Activated naive CD4-positive, alpha-beta T cell (primary cell): ENCODE measurements at places on chromosomes 3 and 15.

GRCh38 chr3:182005701-182006100, 294.0 kb downstream of the SOX2 start:
- no peak for DNase-seq

- no peak for DNase-seq
Measured at GRCh38 chr3:125142420-125142778, 70.1 kb downstream of the SLC12A8 start.

DNA sequence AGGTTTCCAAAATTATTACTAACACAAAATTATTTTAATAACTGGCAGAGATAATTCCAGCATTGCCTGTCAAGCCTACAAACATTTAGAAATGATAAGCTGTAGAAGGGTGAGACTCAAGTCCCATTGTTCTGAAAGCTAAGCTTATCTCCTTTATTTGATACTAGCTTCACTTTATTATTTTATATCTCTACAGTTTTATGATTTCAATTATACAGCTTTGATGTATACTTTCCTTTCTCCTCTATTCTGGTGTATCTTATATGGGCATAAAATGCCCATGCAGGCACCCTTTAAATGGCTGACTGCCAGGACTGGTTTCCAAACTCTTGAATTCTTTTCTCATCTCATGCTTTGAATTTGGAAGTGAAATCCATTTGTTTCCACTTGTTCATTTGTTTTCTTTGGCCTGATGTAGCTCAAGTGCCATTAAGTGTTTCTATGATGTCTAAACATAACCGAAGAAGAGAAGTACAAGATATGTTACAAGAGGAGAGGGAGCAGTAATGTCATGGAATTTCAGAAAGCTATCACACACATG, 372.1 kb upstream of the ARHGEF26 start:
- no peak for DNase-seq

DNA sequence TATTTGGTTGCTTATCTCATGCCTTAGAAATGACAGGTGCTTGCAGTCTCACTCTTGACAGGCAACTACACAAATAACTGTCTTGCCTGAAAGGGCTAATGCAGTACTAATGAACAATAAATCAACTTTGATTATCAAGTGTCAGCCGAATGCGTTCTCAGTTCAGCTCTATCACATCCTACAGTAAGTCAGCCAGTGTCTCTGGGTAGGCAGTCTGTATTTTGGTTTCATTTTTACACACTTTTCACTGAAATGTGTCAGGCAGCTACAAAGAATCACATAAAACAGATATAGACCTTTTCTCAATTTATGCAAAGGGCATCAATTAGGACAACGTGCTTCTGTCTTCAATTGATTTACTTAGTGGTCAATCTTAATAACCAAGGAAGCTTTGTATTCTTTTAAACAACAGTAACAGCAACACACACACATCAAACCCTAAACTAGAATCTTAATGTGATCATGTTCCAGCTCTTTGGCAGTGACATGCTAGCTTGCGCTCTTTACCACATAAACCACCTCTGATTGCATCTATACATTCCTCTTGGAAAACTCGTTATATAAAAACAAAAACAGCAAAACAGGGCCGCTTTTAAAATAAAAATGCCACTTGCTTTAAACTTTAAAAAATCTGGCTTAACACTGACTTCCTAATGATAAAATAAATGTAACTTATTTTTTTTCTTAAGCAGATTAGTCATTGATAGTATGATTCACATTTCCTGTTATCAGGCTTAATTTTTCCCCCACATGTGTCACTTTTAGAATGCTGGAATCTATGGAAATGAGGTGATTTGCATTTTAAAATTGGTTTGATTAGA, 520.4 kb downstream of the FOXP1 start:
- no peak for DNase-seq

DNA sequence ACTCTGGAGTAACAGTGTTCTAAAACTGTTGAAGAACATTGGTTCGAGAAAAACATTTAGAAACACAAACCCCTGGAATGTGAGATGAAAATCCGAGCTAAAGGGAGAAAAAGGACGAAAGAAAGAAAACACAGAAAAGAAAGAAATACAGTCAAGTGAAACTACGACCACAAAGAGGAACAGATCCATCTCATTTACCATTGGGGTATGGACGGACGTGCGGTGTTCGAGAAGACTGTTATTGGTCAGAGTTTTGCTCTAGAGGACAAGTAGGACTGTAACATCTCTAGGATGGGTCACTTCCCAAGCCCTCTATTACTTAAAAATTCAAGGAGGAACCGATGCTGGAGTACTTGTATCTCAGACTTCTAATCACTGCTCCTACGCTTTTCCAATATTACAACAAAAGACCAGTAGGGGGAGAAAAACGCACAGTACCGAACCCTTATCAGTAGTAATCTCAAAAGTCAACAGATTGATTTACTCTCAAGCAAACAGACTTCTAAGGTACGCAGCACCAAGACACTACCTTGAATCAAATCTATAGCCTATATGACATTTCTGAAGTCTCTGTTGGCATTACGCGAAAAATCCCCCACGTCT, 1.1 kb upstream of the PIK3CA start:
- DNase-seq: no peak

DNA sequence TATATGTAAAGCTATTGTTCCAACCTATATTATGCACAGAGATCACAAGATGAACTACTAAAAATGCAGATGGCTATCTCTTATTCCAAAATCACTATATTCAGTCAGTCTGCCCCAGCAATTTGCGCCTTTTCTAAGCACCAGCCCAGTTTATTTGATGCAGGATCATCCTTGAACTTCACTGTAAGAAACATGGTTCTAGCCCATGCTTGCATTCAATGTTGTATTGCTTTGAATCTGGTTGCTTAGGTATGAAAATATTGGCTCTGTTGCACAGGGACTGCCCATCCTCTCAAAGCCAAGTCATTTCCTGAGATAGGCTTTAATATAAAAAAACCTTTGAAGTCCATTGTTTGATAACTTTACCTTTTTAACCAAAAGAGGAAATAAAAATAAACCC, 170.5 kb upstream of the LRIG1 start:
- DNase-seq: no peak

GRCh38 chr3:178584722-178585380, 48.6 kb downstream of the KCNMB2 start:
- no peak for DNase-seq

- no peak for DNase-seq
Measured at GRCh38 chr3:137767538-137768360, 3.6 kb downstream of the SOX14 start.

- no peak for DNase-seq
Measured at GRCh38 chr3:64449026-64449425, 223.8 kb upstream of the PRICKLE2 start.

DNA sequence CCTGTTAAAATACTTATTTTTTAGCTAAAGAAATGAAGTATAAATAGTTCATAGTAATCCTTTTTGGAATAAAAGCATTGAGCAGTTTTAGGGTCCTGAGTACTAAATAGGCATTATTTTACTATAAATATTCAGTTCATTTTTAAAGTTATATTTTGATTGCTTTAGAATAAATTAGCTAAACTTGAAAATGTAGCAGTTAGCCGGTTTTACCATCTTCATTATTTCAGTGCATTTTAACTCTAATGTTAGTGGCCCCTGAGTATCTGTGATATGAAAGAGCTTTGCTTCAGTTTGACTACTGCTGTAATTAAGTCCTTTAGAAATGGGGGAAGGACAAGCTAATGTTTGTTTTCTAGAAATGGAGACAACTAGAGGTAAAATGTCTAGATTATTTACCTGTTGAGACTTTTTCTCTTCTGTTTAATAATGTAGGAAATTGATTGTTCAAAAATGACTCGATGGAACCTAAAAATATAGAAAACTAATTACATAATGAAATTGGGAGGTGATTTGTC, 3.6 kb downstream of the SMC4 start:
- no peak for DNase-seq

DNA sequence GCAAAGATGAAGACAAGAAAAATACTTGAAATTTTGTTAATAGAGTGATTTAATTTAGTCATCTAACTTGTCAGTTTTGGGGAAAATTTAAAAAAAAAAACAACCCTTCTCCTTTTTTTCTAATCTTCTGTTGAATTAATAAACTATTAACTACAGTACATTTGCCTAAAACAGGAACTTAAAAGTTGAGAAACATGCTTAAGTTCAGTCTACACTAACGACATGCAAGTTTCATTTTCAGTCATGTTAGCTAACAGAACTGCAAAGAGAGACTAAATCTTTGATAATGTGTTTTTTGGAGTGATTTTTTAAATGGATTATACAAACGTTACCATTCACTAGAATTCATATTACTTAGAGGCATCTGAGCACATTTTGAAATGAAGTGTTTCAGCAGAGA, 71.9 kb upstream of the MBNL1 start:
- no peak for DNase-seq

DNA sequence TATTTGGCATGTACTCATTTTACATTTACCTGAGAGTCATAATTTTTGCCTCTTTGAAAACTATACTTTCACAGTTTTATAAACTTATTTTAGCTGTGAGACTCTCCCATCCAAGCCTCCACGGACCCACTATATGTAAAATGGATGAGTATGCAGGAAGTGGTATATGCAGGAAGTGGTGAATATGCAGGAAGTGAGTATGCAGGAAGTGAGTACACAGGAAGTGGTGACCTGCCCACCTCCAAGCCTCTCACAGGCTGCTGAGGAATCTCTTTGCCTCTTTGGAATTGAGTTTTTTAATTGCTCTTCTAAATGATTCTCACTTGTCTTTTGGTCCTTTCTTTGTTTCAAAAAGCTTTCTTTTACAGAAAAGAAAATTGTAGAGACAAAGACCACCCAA, 85.2 kb downstream of the KBTBD8 start:
- DNase-seq: no peak

DNA sequence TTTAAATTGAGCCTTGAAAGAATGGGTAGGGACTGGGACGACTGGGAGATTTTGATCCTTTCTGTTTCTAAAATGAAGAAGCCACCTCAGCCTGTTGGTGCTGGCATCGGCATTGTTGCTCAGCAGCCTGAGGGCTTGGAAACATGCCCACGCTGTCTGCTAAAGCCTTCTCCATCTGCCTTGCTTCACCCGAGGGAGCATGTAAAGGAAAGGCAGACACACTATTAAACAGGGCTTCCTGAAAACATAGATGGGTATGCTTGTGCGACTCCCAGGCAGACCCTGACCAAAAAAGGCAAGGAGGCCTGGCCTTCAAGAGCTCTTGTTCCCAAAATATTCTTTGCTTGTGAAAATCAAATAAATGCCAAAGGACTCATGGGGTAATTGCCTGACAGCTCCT, 84.2 kb upstream of the SLC4A7 start:
- DNase-seq: no peak

DNA sequence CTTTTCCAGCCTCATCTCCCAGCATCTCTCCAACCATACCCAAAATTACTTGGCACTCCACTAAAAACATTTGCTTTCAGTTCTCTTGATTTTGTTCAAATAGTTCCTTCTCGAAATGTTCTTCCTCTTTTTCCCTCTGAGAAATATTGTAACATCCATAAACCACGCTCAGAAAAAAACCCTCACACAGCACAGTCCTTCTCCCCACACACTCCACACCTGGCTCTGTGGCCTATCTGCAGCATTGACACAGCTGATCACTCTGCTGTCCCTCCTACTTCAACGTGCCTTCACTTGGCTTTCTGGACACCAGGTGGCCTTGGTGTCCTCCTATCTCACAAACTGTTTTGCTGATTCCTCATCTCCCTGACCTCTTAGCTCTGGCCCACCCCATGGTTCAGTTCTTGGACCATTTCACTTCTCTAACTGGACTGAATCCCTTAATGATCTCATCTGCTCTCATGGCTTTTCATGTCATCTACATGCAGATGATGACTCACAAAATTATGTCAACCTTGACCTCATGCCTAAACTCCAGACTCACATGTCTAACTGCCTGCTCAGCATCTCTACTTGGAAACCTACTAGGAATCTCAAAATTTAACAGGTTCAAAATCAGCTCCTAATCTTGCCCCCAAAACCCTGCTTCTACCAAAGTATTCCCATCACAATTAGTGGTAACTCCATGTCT, 93.3 kb downstream of the TRIM42 start:
- DNase-seq: no peak

- DNase-seq: no peak
Measured at GRCh38 chr15:90294601-90295269, 29.3 kb downstream of the NGRN start.

- DNase-seq: no peak
Measured at GRCh38 chr15:40052604-40053003, 13.6 kb upstream of the SRP14 start.

- no peak for DNase-seq
Measured at GRCh38 chr3:132629928-132630327, 29.7 kb downstream of the ACAD11 start.

DNA sequence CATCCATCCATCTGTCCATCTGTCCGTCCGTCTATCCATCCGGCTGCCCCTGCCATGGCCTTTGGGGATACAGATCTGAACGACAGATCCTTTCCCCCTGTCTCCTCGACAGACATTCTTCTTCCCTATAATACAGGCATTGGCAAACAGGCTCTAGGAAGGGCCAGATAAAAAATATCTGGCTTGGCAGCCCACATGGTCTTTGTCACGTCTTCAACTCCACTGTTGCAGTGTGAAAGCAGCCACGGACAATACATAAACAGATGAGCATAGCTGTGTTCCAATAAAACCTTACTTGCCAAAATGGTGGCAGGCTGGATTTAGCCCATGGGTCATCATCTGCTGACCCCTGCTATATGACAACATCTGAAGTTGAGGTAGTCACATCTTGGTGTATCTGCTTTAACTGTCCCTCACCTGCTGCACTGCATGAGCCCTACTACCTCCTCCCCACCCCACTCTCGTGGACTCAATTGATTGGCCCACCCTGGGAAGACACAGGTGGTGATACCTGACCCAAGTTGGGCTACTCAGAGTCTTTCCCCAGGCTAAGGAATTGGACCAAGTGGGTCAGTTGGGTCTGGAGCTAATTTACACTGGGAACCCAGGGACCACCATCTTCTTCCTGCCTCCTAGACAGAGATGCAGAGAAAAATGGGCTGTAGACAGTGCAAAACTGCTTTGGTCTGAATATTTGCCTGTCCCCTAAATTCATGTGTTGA, 128.4 kb upstream of the SMAD3 start:
- no peak for DNase-seq

DNA sequence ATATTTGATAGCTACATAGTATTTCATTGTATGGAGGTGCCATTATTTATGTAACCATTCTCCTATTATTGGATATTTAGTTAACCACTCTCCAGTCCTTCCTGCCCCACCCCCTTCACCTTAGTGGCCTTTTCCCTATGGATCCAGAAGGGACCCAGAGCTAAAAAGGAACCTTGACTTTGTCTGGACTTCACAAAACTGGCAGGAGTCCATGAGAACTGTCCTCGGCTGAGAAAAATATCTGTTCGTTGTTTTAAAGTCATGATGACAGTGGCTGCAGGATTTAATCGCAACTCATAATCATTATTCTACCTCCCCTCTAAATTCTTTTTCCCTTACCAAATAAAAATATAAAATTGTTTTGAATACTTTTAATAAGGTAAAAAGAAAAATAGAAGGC, 129.7 kb downstream of the CMSS1 start:
- no peak for DNase-seq
